Stimulated activated CD4-positive, alpha-beta T cell treated with anti-CD3 and anti-CD28 coated beads, TNF-alpha, amount 100 ng/mL, for 1 hour (primary cell): ENCODE measurements at places on chromosomes 2 and 18.

DNA sequence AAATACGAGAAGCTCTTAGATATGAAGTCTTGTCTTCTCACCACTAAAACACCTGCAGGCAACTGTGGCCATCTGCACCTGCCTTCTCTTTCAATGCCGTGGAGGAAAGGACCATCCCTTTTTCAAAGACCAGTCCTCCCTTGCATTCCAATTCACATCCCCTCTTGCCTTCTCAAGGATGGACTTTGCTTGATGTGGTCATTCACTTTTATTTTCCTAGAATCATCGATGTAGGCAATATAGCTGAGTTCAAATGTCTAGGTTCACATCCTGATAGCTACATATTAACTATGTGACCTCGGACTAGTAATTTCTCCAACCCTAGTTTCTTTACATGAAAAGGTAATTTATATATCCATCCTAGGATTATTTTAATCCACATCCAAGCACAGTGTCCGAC, 110.1 kb downstream of the HIBCH start:
- DNase-seq = no peak

DNA sequence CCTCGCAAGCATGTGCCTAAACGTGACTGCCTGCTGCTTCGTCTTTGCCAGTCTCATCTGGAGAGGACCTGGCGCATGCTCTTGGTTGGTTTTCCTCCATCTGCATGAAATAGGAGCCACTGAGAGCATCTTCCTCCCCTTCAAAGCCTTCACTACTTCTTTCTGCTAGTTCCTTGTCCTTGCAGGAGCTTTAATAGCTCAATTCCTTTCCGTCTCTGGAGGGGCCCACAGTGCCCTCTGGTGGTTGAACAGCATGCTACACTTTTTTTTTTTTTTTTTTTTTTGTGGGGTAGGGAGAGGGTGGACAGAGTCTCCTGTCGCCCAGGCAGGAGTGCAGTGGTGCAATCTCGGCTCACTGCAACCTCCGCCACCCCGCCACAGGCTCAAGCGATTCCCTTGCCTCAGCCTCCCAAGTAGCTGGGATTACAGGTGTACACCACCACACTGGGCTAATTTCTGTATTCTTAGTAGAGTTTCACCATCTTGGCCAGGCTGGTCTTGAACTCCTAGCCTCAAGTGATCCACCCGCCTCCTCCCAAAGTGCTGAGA, 59.6 kb downstream of the SP110 start:
- DNase-seq = peak; percentile 44

DNA sequence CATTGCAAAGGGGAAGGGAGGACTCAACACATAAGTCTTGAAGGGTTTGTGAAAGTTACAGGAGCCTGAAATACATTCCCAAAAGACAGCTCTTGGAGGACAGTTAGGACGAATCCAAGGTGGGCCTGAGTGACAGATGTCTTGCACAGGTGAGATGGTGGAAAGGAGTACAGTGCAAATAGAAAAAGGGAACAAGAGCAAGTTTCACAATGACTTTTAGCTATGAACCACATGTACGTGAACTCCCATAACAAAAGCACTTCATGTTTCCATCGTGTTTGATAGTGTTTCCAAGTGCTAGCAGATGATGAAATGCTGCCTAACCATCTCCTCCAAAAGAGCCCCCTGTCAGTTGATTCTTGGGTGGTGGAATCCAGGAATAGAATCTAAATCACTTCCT, 1.8 kb downstream of the IL18RAP start:
- DNase-seq = no peak

DNA sequence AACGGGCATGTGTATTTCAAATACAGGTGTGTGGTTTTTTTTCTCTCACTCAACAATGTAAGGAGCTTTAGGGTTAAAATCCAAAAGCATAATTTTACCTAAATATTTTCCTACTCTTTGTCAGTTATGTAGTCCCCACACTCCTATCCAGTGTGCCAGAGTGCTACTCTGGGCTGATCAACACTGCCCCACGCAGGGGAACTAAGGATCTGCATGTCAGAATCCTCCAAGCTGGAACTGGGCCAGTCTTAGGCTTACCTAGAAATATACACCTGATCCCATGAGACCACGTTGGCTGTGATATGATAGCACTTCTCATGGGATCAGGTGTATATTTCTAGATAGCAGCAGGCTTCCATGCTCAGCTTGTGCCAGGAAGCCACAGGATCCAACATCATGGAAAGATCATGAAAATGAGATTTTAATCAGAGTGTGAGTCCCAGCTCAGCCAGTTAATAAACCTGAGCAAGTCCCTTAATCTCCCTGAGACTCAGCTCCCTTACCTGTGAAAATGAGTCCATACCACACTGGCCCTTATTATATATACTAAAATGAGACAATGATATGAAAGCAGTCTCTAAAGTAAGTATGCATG, 29.7 kb downstream of the CCDC141 start:
- DNase-seq = no peak

DNA sequence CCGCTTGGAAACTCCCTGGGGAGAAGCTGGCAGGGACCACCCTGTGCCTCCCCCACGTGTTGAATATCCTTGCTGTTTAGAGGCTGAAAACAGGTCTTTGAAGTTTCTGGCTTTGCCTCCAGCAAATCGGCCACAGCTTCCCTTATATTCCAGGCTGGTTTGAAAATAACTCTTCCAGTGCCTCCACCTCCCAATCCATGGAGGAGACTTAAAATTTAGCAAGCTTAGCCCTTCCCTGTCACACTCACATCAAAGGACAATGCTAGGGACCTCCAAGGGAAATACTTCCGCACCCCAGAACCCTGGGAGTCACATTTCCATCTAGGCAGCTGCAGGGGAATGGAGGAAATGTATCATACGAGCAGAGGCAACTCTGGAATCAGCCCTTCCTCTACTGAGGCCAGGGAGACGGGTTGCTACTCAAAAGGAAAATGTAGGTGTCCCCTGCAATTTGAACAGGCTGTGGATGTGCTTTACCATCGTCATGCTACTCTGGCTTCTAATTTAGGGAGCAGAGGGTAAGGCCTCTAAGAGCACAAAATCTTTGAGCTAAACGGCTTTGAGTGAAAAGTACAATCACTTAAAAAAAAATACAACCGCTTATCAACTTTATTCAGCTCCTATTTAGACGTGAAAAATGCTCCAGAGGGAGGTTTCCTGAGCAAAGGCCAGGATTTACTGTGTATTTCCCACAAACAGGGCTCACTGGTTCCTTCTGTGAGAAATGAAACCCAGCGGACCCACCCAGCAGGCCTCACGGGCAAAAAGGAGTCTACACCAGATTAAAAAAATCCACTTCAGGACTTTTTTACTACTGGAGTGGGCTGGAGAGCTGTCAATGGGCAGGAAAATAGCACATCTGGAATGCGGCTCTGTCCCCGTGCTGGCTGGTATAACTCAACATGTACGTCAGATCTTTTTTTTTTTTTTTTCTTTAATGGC, 49.4 kb upstream of the PKDCC start:
- no peak for DNase-seq

- DNase-seq = peak; percentile 37
Observed at GRCh38 chr2:233426619-233427342, 72.5 kb downstream of the DGKD start.

DNA sequence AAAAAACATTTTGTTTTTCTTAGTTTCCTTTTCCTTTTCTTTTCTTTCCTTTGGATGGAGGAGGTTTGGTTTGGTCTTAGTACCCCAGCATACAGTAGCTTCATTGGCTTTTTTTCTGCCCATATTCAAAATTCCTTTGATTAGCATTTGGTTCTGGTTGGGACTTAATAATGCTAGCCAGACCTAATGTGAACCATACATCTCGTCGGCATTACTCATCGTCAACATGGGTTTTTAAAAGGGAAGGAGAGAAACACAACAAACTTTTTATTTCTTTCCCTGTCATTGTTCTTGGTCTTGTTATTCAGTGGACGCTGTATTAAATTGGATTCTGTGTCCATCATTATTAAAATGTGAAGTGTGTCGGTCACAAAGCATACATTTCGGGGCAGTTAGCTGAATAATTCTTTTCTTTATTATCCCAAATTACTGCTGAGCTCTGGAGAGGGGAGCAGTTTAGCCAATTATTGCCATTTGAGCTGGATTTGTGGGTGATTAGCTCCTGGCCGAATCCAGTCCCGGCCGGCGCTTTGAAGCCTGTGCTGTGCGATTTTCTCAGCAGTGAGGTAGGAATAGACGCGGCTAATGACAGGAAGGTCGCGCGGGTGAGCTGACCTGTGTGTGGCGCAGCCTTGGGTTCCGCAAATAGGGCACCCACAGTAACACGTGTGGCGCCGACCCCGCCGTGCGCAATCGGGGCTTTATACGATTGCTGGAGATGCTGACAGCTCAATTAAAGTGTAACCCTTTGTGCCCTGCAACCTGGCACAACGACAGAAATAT, 303.3 kb downstream of the GBX2 start:
- DNase-seq = no peak

GRCh38 chr2:200786826-200787225, 24.9 kb upstream of the BZW1 start:
- no peak for DNase-seq

GRCh38 chr2:240134466-240134865, 1.6 kb downstream of the COPS9 start:
- no peak for DNase-seq

- no peak for DNase-seq
Observed at GRCh38 chr2:215899141-215900074, 113.9 kb downstream of the MREG start.

DNA sequence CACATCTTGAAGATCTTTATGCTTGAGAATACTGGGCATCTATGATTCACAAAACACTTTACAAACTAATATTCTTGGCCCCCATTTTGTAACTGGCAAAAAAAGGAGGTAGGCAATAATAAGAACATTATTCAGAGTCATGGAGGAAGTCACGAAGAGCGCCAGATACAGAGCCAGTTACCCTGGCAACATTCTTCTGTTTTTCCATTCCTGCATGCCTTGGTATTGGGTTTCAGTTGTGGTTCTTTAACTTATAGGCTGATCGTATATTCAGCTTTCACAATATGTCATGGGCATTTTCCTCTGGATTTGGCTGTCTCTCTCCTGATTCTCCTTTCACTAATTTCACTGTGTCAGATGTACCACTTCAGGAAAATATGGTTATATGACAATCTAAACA, 234.7 kb downstream of the HRH4 start:
- DNase-seq = no peak

- no peak for DNase-seq
Observed at GRCh38 chr2:1864981-1865421, 120.7 kb upstream of the PXDN start.

- DNase-seq = no peak
Observed at GRCh38 chr2:238518172-238518820, 91.6 kb downstream of the ASB1 start.

GRCh38 chr2:207869784-207870778, 100.4 kb upstream of the FZD5 start:
- no peak for DNase-seq

GRCh38 chr2:225032246-225032645, 10.0 kb downstream of the DOCK10 start:
- no peak for DNase-seq

- DNase-seq = no peak
Observed at GRCh38 chr18:45251236-45251635, 364.0 kb upstream of the SLC14A2 start.

GRCh38 chr18:33114749-33115148, 325.8 kb downstream of the CCDC178 start:
- DNase-seq = no peak

DNA sequence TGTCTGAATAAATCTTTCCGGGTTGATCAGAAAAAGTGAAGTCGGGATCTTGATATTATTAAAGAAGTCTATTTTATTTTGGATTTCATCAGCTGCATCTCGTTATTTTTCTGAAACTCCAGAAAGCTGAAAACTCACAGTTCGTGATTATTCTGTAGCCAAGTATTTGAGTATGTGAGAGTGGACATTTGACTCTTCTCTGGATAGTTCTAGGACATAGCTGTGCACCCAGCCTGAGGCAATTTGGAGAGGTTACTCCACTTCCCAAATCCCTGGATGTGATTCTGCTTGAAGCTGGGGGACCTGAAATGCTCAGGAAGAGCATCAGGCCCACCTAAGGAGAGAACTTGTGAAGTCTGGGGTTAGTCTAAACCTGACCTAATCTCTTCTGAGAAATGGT, 117.6 kb upstream of the PID1 start:
- no peak for DNase-seq

DNA sequence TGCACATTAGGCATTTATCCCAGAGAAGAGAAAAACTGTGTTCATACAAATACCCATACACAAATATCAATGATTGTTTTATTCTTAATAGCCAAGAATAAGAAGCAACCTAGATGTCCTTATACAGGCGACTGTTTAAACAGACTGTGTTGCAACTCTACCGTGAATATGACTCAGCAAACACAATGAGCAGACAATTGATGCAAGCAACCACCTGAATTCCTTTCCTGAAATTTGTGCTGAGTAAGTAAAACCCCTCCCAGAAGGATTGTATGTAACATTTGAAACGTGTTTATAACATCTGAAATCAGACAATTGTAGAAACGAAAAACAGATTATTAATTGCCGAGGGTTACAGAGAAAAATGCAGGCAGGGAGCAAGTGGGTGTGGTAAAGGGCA, 621.9 kb upstream of the SOX11 start:
- no peak for DNase-seq

- DNase-seq = no peak
Observed at GRCh38 chr18:62101321-62101721, 85.5 kb downstream of the PIGN start.

GRCh38 chr2:160377204-160377995, 116.2 kb downstream of the RBMS1 start:
- DNase-seq = no peak

DNA sequence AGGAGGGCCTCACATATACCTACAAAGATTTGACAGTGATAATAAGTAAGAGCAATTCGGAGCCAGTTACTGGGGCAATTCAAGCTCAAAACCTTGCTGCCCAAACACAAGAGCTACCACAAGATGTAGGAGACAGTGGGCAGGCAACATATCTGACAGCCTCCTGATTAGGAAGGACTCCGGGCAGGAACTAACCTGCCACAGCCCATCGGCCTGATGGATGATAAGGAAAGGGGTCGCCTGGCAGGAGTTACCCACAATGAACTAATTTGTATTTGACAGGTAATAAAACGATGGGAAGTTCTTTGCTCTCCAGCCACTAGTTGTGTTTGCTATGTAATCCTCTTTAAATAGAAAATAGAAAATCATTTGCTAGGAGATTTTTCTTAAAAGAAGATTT, 100.2 kb downstream of the ARHGAP15 start:
- DNase-seq = no peak

DNA sequence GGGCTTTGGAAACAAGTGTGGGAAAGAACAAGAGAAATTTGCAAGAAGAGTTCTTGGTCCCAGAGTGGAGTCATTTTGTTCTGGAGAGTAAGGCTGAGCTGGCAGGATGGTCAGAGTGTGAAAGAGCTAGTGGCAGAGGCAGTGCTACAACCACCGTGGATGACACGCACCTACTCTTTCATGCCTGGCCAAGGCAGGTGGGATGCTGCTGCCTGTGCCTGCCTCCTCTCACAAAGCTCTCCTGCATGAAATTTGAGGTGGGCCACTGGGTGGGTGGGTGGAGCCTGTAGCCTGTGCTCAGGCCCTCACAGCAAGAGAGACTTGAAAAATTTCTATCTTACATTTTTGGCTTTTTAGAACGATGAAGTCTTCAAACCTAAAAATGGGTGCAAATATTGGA, 9.4 kb upstream of the INO80C start:
- no peak for DNase-seq
